ENCODE measurements at places on chromosomes 5 and 9.

- DNase-seq = no peak
Measured at GRCh38 chr9:31807574-31808256, 576.7 kb upstream of the ACO1 start.

DNA sequence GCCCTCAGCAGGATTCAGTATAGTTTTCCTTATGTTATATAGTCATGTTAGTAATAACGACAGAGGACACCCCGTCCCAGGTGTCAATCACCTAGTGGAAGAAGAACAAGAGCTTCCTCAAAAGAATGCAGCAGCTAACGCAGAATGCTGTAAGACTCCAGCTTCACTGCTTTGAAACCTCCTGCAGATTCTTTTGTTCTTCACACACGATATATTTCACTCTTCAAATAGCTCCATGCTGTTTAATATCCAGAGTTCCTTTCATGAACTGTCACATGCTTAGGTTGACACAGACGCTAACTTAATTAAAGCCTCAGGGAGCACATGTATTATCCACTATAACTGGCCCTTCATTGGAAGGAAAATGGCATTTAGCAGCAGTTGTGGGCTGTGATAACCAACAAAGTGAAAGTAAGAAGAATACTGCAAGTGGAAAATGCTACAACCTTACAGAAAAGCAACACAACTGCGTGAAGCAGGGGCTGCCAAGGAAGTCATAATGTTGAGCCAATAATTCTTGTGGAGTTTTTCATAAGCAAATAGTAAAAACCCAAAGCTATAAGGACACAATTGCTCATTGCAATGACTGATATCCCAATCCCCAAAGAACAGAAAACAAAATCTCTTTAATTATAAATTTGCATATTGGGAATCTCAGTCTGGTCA is 387.5 kb downstream of the PLK2 start:
- no peak for DNase-seq

GRCh38 chr9:70392189-70392588 is 22.3 kb downstream of the KLF9 start:
- no peak for DNase-seq

DNA sequence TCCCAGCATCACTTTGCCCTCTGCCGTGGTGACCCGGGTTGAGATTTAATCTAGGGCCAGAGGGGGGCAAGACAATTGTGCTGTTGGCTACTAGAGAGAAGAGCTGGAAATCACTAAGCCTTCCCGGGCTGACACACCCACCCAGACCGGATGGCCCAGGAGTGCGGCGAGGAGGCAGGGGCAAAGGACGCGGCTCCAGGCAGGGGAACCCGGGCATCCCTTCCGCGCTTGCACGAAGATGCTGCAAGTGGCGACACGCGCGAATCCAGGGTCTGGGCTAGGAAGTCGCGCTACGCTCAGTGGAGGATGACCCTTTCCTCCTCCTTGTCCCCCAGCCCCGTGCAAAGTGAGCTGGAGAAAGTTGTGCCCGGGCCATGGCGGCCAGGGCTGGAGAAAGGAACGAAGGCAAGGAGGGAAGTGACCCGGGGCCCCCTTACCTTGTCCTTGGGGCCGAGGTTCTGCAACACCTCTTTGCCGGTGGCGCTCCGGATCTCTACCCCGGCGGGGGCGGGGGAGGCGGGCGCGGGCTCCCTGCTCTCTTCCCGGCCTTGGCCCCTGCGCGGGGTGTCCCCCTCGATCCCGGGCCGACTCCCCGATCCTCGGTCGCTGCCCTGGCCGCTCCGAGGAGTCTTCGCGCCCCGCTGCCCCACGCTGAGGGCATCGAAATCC is 693 bp downstream of the DPYSL3 start:
- no peak for DNase-seq

DNA sequence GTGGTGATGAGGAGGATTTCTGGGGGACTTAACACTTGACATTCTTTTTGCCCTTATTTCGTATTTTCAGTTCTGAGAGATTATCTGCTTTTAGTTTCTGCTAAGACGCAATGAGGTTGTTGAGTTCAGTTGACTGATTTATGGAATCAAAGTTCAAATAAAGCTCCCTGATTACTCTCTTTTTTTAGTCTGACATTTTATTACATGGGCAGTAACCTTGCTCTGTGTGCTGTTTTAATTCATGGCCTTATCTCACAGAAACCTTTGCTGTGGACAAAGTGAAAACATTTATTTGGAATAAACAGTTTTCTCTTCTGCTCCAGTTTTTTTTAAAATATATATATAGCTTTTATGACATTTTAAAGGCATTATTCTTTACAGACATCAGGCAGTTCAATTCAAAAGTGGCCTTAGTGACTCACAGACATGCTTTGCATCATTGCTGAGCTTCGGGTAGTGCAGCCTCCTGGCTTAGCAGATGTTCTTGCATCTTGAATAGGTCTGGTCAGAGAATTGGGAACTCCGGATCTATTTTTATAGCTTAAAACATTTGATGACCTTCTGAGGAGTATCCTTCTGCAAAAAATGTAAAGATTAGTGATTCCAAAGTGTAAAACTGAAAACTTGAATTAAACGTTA is 162.9 kb downstream of the FAM170A start:
- no peak for DNase-seq

DNA sequence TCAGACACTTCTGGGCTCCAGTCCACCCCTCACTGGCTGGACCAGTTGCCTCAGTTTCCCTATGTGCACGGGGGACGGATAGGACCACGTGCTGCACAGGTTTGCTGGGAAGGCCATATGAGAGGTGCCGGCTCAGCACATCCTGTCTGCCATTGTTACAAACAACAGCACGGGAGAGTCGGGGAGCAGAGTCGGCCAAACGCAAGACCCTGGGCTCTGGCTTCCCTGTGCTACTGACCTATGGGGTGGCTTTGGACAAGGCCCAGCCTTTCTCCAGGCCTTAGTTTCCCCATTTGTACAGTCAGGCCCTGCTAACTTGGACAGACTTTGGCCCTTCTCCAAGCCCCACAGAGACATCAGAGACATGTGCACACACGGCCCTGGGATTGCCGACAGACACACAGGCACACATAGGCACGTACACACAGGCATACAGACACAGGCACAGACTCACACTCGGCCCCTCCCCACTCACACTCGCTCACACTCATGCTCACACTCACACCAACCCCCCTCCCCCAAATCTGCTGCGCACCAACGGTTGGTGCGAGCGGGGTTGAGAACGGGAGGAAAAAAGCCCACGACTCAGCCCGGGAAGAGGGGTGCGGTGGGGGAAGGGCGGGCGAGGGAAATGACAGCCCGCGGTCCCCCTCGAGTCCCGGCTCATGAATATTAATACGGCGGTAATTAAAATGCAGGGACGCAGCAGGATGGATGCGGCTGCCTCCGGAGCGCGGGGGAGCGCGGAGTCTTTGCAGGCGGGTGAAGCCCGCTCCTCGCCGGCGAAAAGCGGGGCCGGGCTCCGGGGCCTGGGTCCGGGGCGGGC is 133.0 kb downstream of the C9orf50 start:
- peak; percentile 29 for DNase-seq

DNA sequence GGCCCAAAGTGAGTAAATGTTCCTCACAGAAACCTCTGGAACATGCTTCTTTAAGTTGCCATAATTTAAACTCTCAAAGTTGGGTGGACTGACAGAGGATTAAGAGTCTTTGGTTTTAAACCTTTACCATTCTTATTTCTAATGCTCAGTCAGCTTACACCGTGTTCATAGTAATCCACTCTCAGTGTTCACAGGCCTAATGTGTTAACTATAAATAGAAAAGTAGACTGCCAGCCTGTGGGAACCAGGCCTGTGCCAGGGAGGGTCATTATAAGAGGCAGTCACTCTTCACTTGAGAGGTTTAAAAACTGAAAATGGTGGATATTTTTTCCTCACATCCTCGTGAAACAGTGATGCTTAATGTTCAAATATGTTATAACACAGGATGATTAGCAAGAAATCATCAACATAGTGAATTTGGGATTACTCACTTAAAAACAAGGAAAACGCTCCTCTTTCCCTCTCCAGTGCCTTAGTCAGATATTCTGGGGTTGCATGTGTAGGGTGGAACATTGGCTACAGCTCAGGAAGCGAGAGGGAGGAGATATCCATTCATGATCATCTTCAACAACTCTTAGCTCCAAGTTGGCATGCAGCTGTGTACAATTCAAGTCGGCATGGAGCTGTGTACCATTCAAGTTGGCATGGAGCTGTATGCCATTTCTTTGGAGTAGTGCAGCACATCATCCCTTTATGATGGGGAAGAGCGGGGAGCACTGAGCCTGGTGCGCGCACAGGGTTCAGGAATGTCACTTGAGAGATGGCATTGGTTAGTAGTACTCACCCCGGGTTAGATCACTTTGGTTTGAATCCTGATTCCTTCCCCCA is 65.8 kb downstream of the KIAA1958 start:
- no peak for DNase-seq

DNA sequence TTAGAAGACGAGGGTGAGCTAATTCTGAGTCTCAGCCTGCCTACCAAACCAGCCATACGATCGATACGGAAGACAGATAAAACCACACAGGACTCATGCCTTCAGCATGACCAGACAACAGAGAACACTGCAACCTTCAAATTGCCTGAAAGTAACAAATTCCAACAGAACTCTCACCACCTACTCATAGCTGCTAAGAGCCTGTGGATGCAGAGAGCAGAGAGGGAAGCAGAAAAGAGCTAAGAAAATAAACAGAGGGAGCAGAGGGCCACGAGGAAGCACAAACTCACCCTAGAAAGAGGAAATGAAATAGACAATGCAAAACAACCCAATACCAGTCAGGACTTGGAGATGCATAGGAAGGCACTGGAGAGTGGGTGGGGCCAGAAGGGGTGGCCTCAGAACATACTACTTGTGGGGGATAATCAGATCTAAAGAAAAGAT is 86.7 kb upstream of the TAS2R1 start:
- DNase-seq = no peak

- no peak for DNase-seq
Measured at GRCh38 chr9:110655754-110656641, 12.6 kb upstream of the MUSK start.

DNA sequence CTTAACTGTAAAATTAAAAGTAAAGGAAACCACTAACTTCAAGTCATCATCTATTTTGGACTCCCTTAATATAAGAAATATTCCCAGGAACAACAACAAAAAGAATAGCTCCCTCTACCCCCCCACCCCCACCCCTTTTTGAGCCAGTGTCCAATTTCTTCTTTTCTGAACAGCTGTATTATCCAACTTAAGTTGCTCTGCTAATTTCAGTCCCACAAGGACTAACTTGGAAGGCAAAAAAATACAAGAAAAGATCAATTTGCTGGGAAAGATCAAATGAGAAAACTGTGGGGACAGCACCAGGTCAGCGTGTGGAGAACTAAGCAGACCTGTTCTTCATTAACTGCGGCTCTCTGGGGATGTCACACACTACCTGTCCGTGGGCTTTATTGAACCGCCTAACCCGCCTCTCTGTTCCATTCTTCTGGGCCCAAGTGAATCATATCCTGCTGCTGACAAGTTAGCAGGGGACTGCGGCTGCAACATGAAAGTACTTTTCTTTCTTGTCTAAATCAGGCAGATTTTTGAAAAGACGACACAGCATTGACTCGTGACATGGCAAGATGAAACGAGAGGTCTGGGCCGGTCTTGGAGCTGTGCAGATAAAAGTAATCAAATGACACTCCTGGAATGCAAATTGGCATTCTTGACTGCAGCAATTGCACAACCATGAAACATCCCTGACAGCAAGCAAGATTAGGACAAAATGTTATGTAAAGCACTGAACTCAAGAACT is 2.7 kb downstream of the BNC2 start:
- no peak for DNase-seq

GRCh38 chr9:109843641-109844040 is 63.6 kb downstream of the PALM2AKAP2 start:
- no peak for DNase-seq

GRCh38 chr5:151092762-151093161 is 11.9 kb upstream of the TNIP1 start:
- DNase-seq = no peak
